Karpas-422 (cell line): ENCODE measurements at places on chromosomes 6 and 20.

DNA sequence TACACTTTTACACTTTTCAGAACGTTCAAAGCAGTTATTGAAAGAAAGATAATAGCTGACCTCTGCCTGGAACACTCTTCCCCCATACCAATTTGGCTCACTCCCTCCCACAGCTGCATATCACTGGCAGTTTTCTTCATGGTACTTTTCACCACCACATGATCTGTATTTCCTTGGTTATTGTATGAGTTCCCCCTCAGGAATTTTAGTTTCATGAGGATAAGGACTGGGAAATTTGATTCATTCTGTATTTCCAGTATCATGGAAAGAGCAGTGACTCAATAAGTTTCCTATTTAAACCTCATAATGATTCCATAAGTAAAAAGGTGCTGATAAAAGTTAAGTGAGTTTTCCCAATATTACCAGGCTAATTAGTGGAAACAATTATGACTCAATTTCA is 16.0 kb downstream of the HTR1B start:
- no peaks in the 10 kb centered on the region for H3K27me3 ChIP-seq
- no peak for DNase-seq
- H3K27ac ChIP-seq: no peak overlapping the region
- H3K4me3 ChIP-seq: no peak overlapping the region

DNA sequence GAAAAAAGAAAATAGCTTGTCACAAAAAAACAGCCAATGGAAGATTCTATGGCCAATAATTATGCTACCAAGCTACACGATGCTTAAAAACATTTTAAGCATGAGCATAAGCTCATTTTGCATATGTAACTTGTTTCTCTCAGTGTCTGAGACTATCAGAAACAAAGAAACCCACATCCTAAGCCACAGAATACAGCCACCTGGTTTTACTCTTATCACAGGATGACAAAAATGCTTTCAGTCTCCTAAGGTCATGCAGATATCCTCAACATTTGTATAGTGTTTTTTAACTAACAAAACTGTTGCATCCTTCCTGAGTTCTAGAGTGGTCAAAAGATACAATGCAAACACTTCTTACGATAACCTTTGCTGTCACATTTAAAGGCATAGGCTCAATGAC is 172.1 kb upstream of the RUNX2 start:
- no peaks in the 10 kb centered on the region for H3K27me3 ChIP-seq
- H3K36me3 ChIP-seq: no peaks in the 10 kb centered on the region
- no peaks in the 10 kb centered on the region for H3K4me1 ChIP-seq
- H3K4me3 ChIP-seq: no peak overlapping the region
- H3K27ac ChIP-seq: no peak overlapping the region

- no peaks in the 10 kb centered on the region for H3K27me3 ChIP-seq
- no peak overlapping the region for H3K27ac ChIP-seq
- DNase-seq: no peak
- H3K36me3 ChIP-seq: peaks cover 9% of the 10 kb centered on the region
These were observed 184.1 kb downstream of the TMEM242 start for GRCh38 chr6:157139054-157139708.

DNA sequence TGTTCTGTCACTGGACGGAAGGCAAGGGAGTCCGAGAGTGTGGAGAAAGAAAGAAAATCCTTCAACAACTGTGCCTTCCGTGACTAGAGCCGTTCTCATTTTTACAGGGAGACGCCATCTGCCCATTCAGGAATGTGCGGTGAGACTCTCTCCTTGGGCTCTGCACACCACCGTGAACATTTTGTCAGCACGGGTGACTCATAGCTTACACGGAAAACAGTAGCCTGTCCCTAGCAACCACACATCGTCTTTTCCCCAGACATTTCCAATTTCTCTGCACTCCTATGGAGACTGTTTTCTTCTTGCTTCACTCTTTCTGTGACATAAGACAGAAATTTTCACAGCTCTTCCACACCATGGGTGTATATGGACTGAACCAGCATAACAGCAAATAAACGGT is 55.1 kb downstream of the TBXT start:
- no peaks in the 10 kb centered on the region for H3K36me3 ChIP-seq
- H3K27me3 ChIP-seq: 0 out of 2 replicates have a peak, but pooled peaks cover 3% of the 10 kb centered on the region
- no peak for DNase-seq
- H3K4me3 ChIP-seq: no peak overlapping the region
- H3K4me1 ChIP-seq: no peaks in the 10 kb centered on the region
- H3K27ac ChIP-seq: no peak overlapping the region

DNA sequence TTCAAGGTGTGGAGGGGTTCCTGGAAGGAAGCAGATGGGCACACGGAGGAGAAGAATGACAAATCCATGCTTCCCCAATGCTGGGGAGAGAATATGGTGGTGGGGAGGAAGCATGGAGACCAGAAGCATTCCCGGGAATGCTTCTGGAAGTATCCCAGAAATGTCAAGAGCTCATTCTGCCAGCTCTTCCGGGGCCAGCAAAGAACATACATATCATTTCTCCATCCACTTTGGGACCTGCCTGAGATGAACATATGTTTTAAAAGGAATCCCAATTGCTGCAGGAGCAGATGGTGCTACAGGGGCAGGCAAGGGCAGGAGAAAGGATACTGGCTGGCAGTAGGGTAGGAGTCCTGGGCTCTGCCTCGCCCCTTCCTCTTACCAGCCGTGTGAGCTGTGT is 37.9 kb upstream of the CCDC167 start:
- H3K27me3 ChIP-seq: no peaks in the 10 kb centered on the region
- H3K27ac ChIP-seq: no peak overlapping the region
- H3K4me1 ChIP-seq: peaks cover 9% of the 10 kb centered on the region
- H3K36me3 ChIP-seq: no peaks in the 10 kb centered on the region

GRCh38 chr6:33834401-33835392 is 30.9 kb upstream of the MLN start:
- H3K27ac ChIP-seq: no peak overlapping the region
- H3K27me3 ChIP-seq: no peaks in the 10 kb centered on the region
- no peaks in the 10 kb centered on the region for H3K36me3 ChIP-seq
- H3K4me1 ChIP-seq: no peaks in the 10 kb centered on the region
- DNase-seq: no peak

DNA sequence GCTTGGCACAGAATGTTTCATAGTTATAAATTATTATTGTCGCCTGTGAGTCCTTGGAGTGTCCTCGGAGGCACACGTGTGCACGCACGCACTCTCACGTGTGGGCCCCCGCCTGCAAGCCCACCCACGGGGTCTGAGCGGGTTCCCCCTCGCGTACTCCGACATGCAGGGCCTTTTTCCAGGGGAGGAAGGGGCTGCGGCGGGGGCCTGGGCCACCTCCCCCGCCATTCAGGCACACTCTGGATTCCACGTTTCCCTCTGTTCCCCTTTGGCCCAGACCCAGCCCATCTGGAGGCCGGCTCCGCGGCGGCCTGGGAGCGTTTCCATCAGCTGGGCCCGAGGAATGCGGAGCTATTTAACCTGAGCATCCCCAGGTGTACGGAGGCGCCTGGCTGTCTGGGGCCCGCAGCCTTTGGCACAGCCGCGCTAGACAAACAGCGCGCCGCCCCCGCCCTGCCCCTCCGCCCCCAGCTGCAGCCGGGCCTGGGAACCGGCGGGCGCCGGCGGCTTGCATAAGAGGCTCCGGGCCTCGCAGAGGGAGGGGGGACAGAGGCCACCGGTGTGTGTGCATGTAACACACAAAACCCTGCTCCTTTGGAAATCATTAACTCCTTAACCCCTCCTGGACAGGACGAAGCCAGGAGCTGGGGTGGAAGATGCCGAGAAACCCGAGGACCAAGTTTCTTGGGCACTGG is 3.3 kb downstream of the ID1 start:
- H3K4me1 ChIP-seq: peaks cover 21% of the 10 kb centered on the region
- H3K27ac ChIP-seq: no peak overlapping the region
- no peaks in the 10 kb centered on the region for H3K27me3 ChIP-seq

- no peaks in the 10 kb centered on the region for H3K4me1 ChIP-seq
- no peaks in the 10 kb centered on the region for H3K36me3 ChIP-seq
- DNase-seq: peak; percentile 75
- H3K27me3 ChIP-seq: 0 out of 2 replicates have a peak, but pooled peaks cover 4% of the 10 kb centered on the region
- no peak overlapping the region for H3K4me3 ChIP-seq
These were observed 18.0 kb upstream of the MAFB start for GRCh38 chr20:40706977-40707582.

DNA sequence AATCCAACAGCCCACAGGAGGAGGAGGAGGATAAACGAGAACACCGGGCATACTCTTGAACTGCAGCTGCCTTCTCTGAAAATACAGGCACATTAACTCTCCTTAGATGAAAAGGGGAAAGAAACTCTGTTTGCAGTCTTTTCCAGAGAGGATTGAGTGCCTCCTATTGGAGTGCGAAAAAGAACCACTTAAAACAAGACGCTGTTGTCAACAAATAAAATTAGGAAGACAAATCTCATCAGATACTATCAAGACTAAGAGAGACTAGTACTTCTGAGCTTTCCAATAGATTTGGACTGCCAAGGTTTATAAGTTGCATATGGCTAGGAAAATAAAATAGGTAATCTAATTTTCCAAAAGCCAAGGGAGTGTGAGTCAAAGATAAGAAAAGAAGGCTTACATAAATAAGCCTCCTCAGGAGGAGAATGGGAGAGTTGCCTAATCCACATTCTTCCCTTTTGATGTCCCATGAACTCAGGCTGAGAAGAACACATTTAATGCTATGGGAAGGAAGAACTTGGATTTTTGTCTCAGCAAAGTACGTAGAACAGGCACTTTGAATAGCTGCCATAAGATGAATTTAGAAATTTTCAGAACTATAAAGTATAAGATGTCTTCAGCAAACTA is 154.7 kb downstream of the ARHGAP18 start:
- H3K4me3 ChIP-seq: no peak overlapping the region
- no peaks in the 10 kb centered on the region for H3K4me1 ChIP-seq
- no peak for DNase-seq
- H3K36me3 ChIP-seq: no peaks in the 10 kb centered on the region
- no peaks in the 10 kb centered on the region for H3K27me3 ChIP-seq

GRCh38 chr20:38269040-38269439 is 8.5 kb upstream of the KIAA1755 start:
- H3K27me3 ChIP-seq: no peaks in the 10 kb centered on the region
- H3K4me3 ChIP-seq: no peak overlapping the region
- H3K27ac ChIP-seq: no peak overlapping the region

GRCh38 chr20:20497242-20497978 is 129.5 kb downstream of the INSM1 start:
- H3K4me3 ChIP-seq: no peak overlapping the region
- no peaks in the 10 kb centered on the region for H3K4me1 ChIP-seq
- DNase-seq: no peak
- no peaks in the 10 kb centered on the region for H3K36me3 ChIP-seq

GRCh38 chr6:135506270-135506997 is 8.9 kb upstream of the AHI1 start:
- H3K27ac ChIP-seq: no peak overlapping the region
- H3K4me1 ChIP-seq: no peaks in the 10 kb centered on the region
- H3K36me3 ChIP-seq: no peaks in the 10 kb centered on the region
- DNase-seq: peak; percentile 72
- no peaks in the 10 kb centered on the region for H3K27me3 ChIP-seq
- no peak overlapping the region for H3K4me3 ChIP-seq

- no peak for DNase-seq
- no peak overlapping the region for H3K27ac ChIP-seq
- H3K4me1 ChIP-seq: peaks cover 18% of the 10 kb centered on the region
- H3K36me3 ChIP-seq: no peaks in the 10 kb centered on the region
- no peaks in the 10 kb centered on the region; the same call in 1 of the 2 replicates for H3K27me3 ChIP-seq
These were observed 243.3 kb downstream of the NRN1 start for GRCh38 chr6:5763407-5763806.

DNA sequence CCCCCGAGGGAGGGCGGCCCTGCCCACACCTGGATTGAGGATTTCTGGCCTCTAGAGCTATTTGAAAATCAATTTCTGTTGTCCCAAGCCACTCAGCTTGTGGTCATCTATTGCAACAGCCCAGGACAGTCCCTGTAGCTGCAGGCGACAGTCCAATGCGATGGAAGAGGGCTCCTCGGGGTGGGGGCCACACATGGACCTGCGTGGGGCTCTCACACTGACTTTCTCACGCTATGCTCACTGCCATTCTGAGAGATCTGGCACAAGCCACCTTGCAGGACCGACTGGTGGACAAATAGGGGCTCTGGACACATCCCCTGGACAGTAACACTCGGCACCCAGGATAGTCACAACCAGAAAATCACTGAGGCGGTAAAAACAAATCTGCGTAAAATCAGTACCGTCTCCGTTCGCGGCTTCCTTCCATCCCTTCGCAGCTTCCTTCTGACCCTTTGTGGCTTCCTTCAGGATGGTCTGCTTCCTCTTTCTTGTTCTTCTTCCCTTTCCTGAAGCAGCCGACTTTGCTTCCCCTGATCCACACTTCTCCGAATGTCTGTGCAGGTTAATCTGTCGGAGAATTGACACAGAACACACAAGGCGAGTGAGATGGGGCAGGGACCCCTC is 21.8 kb downstream of the CTCFL start:
- no peak overlapping the region for H3K4me3 ChIP-seq
- H3K27me3 ChIP-seq: no peaks in the 10 kb centered on the region
- H3K36me3 ChIP-seq: peaks cover 8% of the 10 kb centered on the region; the same call in 1 of the 2 replicates
- H3K4me1 ChIP-seq: peaks cover 60% of the 10 kb centered on the region
- peak overlapping the region; percentile 53; the same call in 1 of the 2 replicates for H3K27ac ChIP-seq

DNA sequence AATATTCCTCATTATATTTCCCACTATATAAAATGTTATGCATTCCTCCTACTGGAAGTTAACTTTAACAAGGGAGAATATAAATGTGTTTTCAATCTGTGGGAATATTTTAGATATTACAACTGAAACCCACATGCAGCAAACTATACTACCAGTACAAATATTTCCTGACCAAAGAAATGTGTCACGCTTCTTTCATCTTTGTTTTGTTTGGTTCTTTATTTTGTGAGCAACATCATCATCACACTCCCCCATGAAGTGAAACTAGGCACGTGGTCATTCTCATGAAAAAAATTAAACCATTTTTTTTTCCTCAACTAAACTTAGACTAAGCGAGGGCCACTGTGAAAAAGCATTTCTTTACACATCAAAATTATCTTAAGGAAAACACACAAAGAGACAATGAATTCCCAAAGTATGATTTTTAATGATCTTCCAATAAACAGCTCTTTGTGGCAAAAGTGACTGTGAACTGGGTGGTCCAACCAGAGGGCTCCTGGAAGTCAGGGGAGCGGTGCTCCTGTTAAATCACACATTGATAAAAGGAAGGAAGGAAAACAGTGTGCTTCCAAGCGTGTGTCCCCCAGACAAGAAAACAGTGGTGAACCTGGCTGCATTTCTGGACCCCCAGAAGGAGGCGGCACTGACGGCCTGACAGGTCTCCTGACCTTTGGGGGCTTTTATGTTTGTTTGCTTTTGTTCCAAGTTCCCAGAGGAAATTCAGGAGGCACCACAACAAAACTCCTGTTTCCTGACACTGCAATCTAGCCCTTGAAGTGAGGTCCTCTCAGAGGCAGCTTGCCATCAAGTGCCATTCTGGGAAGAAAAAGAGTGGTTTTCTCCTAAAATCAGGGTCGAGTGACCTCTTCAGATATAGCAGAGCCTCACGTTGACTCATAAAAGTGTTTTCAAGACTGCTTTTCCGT is 166.8 kb upstream of the FOXQ1 start:
- H3K36me3 ChIP-seq: no peaks in the 10 kb centered on the region
- H3K4me1 ChIP-seq: no peaks in the 10 kb centered on the region
- no peak overlapping the region for H3K4me3 ChIP-seq
- DNase-seq: no peak
- no peak overlapping the region for H3K27ac ChIP-seq
- H3K27me3 ChIP-seq: no peaks in the 10 kb centered on the region
